ENCODE measurements at places on chromosomes 7 and 10. TPM values are rescaled to one million over a fixed set of nuclear protein-coding genes. Genes with fewer than 3 reads are reported as not detected.

The IMMP2L gene
- 21.0 TPM for total RNA-seq

The ADAM22 gene
- 0.29 TPM for total RNA-seq

The LIPF gene
- not detected for total RNA-seq

The GPRIN2 gene
- 32.7 TPM for total RNA-seq

The CALCR gene
- total RNA-seq: not detected

The ATRNL1 gene
- 0.14 TPM for total RNA-seq

All from A549 treated with GW870086 at 1 μM for 4 hours (cell line).